ENCODE measurements at places on chromosomes 12 and 14.

- no peak for DNase-seq
Measured at GRCh38 chr12:12960639-12961209, 8.8 kb upstream of the GPRC5D start.

DNA sequence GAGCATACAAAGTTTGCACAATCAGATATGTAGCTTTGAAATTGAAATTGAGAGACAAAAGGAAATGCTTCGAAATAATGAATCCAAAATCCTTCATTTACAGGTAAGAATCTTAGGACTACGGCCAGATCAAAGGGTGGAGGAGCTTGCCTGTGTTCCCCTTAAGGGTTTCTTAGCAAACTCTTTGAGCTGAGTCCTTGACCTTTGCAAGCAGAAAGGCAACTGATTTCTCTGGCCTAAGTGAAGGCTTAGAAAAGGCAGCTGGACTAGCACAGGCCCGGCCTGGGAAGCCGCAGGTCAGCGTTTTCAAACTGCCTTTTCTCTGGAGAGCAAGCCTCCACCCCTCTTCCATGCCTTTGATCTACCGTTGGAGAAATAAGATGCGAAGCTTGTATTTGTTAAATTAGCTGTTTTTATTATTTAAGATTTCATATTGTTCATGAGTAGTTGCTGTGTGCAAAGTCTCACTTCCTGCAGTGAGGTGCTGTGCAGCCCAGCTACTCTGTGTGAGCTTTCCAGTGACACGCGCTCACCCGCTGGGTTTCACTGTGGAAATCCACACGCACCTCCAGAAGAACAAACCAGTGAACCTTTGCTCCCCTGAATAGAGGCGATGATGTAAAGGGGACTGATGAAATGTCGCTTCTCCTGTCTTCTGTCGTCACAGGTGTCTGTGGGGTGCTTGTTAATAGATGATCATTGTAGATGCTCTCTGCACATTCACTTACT, 25.0 kb upstream of the AMN start:
- no peak for DNase-seq

GRCh38 chr12:116200812-116201211, 76.7 kb downstream of the MED13L start:
- peak; percentile 56 for DNase-seq

DNA sequence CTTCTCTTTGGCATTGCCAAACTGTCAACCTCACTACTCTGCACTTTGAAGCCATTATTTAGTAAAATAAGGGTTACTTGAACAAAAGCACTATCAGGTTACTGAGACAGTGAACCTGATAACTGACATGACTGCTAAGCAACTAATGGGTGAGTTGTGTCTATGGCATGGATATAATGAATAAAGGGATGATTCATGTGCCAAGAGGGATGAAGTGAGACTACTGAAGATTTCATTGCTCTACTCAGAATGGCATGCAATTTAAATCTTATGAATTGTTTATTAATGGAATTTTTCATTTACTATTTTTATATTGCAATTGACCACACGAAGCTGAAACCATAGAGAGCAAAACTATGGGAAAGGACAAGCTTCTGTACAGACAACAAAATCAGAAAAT, 74.4 kb downstream of the CEP128 start:
- DNase-seq = peak; percentile 43

- DNase-seq = no peak
Measured at GRCh38 chr12:25852792-25853191, 105.7 kb upstream of the RASSF8 start.

DNA sequence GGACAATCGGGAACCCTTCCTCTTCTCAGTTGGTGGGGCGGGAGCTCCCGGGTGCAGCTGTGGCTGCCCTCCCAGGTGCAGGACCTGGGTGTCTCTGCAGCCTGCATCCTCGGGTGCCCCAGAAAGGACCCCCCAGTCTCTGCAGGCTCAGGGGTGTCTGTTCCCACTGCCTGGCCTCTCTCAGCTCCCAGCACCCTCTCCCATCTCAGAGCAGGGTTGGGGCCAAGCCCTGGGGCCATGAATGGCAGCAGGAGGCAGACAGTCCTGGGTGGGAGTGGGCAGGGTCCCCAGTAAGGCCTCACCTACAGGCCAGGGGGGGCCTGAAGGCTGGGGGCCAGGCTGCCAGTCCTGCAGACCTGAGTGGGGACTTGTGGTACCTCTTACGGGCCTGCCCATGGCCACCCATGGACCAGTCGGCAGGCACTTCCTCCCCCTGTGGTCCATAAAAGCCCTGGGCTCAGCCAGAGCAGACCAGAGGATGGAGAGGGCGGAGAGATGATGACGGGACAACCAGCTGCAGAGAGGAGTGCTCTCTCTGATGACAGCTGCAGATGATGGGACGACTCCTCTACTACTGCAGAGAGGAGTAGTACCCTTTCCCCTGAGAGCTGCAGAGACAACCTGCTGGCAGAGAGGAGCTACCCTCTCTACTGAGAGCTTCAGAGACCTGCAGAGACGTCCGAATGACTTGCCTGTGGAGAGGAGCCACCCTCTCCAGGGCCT, 26.6 kb downstream of the TCHP start:
- no peak for DNase-seq

DNA sequence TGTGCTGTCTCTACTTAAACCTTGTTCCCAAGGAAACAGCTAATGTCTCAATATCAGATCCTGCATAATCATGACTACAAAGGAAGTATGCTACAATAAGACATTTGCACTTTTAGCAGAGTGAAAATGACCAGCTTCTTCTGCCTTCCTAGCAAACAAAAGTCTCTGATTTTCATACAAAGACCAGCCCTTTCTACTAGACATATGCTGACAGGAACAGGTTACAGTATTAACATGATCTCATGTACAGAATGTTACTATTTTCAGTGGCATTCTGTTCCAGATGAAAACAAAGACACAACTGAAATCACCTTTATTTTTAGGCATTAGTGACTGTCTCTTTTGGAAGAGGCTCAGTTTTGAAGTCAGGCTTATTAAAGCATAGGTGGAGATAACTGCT, 228.6 kb downstream of the MED13L start:
- DNase-seq = no peak

DNA sequence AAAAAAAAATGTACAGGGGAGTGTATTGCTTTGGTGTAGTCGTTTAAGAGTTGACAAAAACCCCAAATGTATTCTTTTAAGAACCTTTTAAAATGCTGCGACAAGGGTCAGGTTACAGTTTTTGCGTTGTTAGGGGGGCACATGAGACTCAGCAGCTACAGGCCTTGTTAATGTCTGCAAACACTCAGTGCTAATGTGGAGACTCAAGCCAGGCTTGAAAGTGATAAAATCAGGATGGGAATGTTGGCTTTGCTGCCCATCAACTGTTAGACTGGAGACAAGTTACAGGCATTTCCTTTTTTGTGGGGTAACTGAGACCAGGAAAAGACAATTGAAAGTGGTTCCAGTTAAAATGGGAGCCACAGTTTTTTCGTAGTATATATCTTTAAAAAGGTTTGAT, 84.8 kb downstream of the PRKCH start:
- DNase-seq = no peak

GRCh38 chr12:45912774-45913173, 77.6 kb downstream of the SCAF11 start:
- DNase-seq = no peak

DNA sequence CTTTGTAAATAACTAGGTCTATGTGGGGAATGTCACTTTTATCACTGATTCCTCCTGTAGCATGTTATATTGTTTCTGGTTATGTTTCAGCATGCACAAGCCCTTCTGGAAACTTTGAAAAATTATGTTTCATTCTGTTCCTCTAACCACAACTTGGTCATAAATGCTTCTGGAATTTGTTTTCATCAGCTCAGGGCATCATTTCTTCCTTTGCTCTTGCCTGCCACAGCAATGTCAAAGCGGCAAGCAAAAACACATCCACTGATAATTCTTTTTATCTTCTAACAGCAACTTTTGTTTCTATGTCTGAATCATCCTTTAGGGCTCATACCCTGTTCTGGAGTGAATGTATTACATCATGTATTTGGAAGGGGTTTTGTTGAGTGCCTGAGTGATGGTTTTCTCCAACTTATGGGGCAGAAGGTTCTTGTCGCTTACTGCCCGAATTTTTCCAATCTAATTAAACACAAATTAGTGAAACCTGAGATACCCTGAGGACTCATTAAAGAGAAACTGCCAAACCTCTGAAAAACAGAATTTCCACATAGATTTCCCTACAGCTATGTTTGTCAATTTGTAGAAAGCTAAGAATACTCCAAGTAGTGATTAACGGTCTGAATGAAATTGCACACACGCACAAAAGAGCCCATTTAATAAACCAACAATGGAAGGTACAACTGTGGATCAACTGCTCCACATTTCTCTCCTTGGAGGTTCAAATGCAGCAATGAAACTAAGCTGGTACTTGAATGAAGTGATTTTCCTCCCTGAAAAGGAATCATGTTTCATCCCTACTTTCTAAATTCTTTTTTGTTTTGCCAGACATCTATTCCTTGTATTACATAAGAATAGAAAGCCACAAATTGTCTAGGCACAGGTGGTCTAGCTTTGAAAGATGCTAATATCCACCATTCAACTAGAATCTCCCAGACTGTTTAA, 173.5 kb upstream of the KRR1 start:
- DNase-seq = peak; percentile 90

GRCh38 chr12:2813214-2814185, 1.0 kb downstream of the ITFG2 start:
- DNase-seq = peak; percentile 76

DNA sequence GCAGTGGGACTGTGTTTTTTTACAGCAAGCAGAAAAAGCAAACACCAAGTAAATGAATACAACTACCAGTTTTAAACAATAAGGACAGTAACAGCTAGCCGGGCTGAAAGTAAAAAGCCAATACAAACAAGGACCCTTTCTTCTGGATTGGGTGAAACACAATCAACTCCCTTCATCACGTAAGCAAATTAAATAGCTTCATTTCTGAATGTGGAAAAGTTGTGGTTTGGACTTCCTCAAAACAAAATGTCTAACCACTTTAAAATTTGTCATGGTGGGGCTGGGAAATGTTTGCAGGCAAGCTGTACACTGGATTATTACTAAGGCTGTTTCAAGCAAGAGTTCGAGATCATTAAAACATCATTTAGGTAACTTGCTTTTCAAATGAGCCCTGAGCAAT, 47.4 kb downstream of the TCHP start:
- peak; percentile 85 for DNase-seq

- peak; percentile 77 for DNase-seq
Measured at GRCh38 chr12:13339538-13339937, 143.0 kb downstream of the EMP1 start.

DNA sequence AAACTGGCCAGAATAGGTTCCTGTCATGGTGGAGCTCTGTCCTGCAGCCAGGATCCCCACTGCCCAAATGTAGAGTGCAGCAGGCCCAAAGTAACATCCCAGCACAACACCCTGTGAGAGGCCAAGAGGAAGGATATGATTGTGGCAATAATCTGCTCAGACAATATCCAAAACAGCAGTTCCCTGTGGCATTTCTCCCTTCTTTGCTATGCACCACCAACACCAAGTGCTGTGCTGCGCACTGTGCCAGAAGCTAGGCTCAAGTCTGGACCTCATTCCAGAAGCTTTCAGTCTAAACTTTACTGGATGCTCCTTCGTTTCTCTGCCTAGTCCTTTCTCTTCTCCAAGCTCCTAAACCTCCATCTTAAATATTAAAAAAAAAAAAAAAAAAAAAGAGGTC, 33.4 kb downstream of the SLC11A2 start:
- peak; percentile 6 for DNase-seq

DNA sequence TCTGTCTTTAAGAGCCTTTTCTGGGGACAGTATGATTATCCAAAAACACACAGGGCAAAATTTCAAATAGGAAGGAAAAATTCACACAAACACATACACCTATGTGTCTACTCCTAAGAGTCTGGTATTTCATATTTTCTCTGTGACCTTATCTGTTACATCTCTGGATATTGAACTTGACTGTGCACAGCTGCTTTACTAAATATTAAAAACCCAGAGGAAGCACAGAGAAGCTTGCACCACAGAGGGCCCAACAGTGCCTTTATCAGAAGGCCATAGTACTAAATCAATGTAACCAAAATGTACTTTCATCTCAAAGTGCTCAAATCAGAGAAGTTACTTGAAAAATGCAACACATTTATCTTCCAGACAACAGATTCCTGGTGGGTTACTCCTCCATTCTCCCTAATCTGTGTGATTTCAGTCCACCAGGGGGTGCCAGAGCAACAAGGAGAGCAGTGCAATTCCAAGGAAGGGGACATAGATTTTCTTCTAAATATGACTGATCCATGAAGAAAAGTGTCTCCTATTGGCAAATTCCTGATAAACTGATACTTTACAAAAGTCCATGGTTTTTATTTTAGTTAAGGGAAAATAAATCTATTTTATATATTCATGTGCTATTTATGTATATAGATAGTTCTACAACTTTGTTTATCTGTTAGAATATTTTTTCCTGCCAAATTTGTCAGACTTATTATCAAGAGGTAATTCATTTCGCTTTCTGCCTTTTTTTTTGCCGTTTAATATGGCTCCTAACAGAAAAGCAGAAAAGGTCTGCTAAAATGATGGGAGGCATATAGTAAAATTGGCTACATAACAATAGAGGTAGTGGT, 617.6 kb downstream of the LRFN5 start:
- DNase-seq = peak; percentile 68

DNA sequence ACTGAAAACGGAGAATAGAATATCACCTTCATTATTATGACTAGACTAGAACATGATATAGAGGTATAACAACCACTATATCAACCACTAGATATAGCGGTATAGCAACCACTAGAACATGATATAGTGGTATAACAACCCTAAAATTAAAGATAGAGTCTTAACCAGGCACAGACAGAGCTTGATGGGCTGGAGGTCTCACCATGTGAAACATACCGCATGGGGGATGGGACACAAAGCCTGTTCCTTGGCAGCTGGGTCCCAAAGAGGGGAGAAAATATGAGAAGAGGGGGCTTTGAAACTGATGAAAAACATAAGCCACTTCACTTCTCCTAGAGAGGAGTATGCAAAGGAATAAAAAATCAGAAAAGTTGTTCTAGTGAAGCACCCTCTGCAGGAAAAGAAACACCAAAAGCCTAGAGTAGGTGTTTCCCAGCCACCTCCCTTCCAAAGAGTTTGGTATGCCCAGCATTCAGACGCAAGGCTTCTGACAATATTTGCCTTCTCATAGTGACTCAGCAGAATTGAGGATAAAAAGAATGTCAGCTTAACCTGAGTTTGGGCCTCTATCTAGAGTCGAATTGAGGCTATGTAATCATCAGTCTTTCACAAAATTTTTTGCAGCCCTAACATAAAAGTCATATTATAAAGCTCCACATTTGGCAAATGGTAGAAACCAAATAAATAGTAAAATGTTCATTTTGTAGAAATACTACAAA, 316.4 kb downstream of the NOVA1 start:
- DNase-seq = peak; percentile 85

- DNase-seq = no peak
Measured at GRCh38 chr14:66272221-66272620, 213.9 kb upstream of the CCDC196 start.

DNA sequence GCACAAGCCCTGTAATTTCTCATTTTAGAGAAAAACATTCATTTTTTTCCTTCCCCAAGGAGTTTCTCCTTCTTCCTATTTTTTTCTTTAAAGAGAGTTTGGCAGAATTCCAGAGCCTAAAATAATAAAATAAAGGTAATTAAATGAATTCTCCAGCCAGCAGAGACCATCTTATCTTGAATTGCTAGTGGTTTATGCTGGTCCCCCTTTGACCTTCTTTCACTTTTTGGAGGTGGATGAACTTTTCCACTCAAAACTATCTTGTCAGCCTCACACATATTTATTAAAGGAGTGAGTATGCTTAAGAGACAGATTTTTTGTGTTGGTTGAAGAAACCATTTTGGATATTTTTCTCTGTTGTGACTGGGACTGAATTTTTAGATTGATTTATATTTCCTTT, 47.6 kb downstream of the ADIPOR2 start:
- DNase-seq = no peak

- DNase-seq = peak; percentile 83
Measured at GRCh38 chr14:74846168-74846567, 29.8 kb downstream of the PROX2 start.

- peak; percentile 24 for DNase-seq
Measured at GRCh38 chr12:100987552-100988521, 193.3 kb downstream of the ANO4 start.
